ENCODE measurements at places on chromosomes 5 and 9.

DNA sequence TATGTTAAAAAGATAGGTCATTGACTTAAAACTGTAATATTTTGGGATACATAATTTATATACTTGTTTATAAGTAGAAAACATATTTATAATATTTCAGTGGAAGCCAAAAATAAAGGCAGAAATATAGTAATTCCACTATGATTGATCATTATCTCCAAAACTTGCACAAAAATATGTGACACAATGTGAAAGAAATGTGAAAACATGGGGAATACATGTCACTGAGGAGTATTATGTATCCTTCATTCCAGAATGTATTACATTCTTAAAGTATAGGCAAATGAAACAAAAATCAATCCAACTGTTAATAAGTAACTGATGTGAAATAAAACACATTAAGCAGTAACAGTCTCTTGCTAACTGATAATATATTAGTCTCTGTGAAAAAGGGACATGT, 236.7 kb downstream of the CDH18 start:
- no peak for DNase-seq

DNA sequence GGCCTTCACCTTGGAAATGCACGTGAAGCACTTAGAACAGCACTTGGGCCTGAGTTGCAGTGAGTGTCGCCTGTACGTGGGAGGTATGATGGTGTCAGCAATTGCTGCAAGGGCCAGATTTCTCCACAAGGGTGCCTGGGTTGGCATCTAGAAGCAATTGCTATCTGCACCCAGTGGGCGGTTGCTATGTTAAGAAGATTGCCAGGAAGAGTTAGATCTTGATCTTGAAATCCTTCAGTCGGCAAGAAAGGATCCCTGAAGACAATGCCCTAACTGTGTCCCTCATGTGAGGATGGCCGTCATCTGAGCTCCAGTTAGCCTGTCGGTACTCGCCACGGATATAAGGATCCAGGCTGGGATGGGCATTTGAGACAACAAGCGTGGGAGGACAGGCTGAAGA, 62.9 kb downstream of the MAMDC2 start:
- DNase-seq: no peak

- DNase-seq: no peak
Measured at GRCh38 chr5:180607861-180608571, 16.7 kb upstream of the SCGB3A1 start.

DNA sequence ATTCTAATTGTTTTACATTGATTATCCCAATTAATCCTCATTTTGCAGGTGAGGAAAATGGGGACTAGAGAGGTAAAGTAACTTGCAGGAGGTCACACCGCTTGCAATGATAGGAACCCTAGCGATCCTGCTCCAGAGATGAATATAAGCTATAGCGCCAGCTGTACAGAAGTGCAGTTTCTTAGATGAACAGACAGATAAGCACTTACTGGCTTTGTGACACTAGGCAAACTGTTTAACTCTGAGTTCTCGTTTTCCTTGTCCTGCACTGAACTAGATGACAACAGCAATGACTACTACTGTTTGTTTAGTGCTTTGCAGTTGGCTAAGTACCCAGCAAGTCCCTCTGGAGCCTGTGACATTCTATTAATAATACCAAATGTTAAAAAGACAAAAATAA, 11.1 kb downstream of the LHX6 start:
- no peak for DNase-seq

- no peak for DNase-seq
Measured at GRCh38 chr9:89243296-89244061, 64.9 kb upstream of the SHC3 start.

- DNase-seq: no peak
Measured at GRCh38 chr9:114899995-114900394, 30.4 kb downstream of the TNFSF8 start.

GRCh38 chr5:44331471-44332050, 57.7 kb downstream of the FGF10 start:
- no peak for DNase-seq

- no peak for DNase-seq
Measured at GRCh38 chr9:95785209-95785608, 90.3 kb upstream of the ERCC6L2 start.

- DNase-seq: no peak
Measured at GRCh38 chr5:158324236-158324635, 465.3 kb upstream of the CLINT1 start.

DNA sequence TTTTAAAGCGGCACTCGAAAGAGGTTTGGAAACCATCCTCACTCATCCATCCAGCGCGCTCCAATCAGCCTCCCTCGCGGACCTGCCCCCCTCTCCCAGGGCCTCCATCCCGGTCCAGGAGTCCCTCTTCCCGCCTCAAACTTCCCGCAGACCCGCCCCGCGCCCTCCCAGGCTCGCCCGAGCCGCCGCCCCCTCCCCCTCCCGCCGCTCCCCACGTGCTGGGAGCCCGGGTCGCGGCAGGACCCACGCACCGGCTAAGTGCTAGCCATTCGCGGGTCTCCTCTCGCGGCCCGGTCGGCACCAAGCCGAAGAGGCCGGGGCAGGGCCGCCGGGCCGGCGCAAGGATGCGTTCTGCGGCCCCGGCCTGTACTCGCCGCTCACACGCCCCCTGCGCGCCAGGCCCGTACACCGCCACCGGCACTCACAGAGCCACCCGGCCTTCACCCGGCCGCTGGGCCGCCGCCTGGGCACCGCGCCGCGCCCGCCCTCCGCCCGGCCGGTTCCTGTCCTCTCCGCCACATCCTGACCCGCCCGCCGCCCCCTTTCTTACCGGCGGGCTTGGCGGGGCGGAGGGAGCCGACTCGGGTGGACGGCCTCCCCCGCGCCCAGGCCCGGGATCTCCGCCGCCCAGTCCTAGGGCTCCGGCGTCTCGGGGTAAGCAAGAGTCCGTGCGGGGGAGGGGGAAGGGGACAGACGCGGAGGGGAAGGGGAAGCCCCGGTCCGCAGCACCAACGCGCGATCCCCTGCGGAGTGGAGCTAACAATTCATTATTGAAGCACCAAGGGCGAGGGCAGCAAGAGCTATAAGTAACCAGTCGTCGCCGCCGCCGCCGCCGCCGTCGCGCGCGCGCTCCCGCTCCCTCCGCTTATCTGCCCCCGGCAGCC, 576 bp downstream of the CHD1 start:
- DNase-seq: peak; percentile 66

- DNase-seq: no peak
Measured at GRCh38 chr5:95557841-95558240, 2.9 kb downstream of the ARSK start.

- no peak for DNase-seq
Measured at GRCh38 chr5:81779125-81779915, 28.4 kb upstream of the SSBP2 start.

DNA sequence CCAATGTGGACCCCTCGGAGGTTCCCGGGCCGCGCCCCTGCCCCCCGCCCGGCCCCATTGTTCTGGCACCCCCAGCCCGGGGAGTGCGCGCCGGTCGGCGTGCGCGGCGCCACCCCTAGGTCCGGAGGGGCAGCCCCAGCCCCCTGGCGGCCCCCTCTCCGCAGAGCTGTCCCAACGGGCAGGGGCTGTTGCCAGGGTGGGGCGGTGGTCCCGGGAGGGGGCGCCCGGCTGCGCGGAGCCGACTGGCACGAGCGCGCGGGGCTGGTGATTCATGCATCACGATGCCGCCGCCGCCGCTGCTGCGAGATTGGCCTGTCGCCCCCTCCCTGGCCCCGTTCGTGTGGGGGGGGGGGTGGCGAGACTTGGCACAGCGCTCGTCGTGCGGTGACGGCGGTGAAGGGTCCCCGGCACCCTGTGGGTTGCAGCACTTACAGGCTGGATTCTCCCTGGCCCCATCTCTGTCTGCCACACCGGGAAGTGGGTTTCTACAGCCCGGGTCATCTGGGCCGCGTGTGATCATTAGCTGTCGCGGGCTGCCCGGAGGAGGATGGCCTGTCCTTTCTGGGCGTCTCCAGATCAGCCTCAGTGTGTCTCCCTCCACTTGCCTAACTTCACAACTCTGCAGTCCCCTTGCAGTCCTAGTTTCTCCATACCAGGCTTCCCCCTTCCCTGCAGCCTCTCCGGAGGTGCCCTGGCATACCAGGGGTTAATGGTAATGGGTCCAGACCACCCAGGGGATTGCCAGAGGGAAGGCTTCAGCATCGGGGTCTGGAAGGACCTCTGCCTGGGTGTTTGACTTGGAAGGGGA, 858 bp downstream of the NCS1 start:
- DNase-seq: no peak
